ENCODE measurements at places on chromosomes 3 and 15.

DNA sequence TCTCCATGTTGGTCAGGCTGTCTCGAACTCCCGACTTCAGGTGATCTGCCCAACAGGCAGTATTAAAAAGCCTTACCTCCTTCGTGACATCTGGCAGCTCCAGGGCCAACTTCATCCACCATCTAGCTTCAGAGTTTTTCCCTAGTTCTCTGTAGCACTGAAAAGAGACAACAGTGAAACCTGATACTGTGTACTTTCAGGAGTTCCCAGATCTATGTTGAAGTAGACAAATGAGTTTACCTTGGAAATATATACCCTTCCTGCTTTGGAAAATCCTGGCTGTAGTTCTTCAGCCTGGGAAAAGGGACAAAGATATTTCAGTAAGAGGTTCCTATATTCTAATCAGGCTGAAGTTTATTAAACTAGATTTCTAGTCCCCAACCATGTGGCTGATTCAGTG lies 18.0 kb downstream of the RMDN3 start:
- DNase-seq = no peak

DNA sequence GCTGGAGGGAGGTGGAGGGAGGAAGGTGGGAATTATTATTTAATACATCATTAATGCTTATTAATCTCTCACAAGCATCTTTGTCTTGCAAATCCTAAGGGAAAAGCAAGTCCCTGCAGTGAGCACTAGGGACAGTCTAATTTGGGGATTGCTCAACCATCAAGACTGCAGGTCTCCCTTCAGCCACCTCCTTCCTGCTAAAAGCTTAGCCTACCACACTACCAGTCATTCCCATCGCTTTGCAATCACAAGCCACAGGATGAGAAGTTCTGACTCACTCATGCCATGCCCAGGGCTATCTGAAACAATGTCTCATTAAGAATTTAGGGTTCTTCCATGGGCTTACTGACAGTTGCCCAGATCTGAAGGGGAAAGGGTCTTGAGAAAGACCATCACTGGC lies 51.0 kb upstream of the EIF1B start:
- DNase-seq = no peak

- no peak for DNase-seq
Measured at GRCh38 chr3:147210676-147211075, 195.7 kb downstream of the ZIC4 start.

- no peak for DNase-seq
Measured at GRCh38 chr3:11568503-11569155, 75.1 kb downstream of the VGLL4 start.

DNA sequence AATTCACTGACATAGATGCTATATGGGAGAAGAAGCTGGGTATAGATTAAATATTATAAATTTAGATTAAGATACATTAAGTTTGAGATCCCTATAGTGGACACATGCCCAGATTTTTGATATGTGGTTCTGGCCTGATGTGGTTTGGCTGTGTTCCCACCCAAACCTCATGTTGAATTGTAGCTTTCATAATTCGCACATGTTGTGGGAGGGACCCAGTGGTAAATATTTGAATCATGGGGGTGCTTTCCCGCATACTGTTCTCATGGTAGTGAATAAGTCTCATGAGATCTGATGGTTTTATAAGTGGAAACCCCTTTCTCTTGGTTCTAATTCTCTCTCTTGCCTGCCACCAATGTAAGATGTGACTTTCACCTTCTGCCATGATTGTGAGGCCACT lies 189.4 kb upstream of the CD96 start:
- DNase-seq = no peak

DNA sequence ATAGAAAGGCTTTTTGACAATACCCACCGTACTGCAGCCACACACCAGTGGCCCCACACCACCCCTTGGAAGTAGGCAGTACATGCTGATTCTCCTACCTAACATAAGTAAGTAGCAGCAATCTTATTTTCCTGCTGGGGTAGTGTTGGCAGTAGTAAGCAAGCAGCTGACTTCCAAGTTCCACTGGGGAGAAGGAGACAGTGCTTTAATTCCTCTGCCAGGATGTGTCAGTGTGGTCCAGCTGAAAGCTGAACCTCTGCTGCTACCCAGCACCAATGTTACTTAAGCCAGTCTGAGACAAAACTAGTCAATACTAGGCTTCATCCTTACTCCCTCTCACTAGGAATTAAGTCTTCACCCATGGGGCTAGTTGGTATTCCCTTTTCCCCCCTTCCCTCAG lies 74.7 kb downstream of the DZIP3 start:
- no peak for DNase-seq

- DNase-seq = no peak
Measured at GRCh38 chr3:184911570-184911969, 99.6 kb downstream of the VPS8 start.

GRCh38 chr15:41493902-41494189 lies 172 bp downstream of the ITPKA start:
- no peak for DNase-seq

- DNase-seq = no peak
Measured at GRCh38 chr3:62965311-62965710, 90.1 kb upstream of the CADPS start.

DNA sequence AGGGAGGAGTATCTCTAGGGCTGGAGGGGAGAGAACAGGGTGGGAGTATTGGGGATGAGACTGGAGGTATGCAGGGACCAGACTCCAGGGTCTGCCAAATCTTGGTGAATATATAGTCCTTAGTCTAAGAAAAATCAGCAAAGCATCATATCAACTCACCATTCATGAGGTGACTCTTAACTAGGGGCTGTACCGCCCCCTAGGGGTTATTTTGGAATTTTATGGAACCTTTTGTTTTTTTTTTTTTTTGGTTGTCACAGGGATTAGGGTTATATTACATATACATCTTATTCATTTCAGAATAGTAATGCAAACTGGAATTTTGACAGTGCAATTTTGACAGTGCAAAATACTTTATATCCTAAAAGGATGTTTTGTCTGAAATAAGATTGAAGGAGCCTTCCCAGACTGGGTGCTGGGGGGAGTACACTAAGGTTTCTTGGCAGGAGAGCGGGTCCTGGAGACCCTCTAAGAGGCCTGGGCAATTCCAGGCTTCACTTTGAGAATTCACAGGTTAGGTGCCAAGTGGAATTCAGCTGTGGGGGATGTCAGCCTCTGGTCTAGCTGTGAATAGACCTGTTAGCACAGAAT lies 7.5 kb downstream of the CMTM7 start:
- peak; percentile 17 for DNase-seq

DNA sequence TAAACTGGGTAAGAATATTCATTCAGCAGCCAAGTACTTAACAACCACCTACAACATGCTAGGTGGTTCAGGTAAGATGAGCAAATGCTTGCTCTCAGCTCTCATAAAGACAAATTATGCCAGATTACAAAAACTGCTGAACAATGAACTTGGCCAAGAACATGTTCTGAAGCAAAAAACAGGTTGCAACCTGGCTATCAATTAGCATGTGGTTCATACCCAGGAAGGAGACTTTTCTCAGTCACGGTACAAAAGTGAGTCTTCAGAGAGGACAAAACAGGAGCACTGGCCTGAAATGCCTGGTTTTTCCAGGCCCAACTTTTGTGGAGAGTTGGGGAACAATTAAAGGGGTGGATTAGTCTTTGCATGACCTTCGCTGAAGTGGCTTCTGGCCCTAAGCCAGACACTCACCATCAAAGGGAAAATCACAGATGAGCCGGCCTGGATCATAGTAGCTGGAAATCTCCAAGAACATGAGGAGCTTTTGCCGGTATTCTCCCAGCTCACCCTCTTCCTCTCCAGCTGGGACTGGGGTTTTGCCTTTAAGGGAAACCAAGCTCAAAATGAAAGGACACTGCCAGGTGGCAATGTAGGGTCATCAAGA lies 7.6 kb upstream of the PLA2G4F start:
- DNase-seq = no peak

- DNase-seq = no peak
Measured at GRCh38 chr3:189745622-189746021, 114.4 kb downstream of the TP63 start.

DNA sequence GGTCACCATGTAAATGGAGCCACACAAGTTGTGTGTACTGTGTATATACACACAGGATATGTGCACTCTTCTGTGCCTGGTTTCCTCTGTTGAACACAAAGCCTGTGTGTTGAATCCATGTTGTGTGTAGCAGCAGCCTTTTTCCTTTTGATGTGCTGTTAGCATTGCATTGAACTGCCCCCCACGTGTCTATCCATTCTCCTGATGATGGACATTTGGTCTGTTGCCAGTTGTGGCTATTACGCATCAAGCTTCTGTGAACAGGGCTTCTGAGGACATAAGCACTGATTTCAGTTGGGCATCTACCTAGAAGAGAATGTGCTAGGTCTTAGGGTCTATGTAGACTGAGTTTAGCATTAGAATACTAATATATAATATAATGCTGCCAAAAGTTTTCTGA lies 77.4 kb downstream of the LSM3 start:
- DNase-seq = no peak

- no peak for DNase-seq
Measured at GRCh38 chr15:34613301-34613700, 29.9 kb upstream of the GOLGA8B start.

- DNase-seq = no peak
Measured at GRCh38 chr3:111808439-111808838, 50.6 kb upstream of the PHLDB2 start.

- no peak for DNase-seq
Measured at GRCh38 chr3:10674578-10674977, 141.4 kb upstream of the SLC6A11 start.
